Activated CD4-positive, alpha-beta T cell treated with anti-CD3 and anti-CD28 coated beads, Interleukin-2, amount 50 U/mL, for 16 hours (primary cell): ENCODE measurements at places on chromosomes 13 and 19.

DNA sequence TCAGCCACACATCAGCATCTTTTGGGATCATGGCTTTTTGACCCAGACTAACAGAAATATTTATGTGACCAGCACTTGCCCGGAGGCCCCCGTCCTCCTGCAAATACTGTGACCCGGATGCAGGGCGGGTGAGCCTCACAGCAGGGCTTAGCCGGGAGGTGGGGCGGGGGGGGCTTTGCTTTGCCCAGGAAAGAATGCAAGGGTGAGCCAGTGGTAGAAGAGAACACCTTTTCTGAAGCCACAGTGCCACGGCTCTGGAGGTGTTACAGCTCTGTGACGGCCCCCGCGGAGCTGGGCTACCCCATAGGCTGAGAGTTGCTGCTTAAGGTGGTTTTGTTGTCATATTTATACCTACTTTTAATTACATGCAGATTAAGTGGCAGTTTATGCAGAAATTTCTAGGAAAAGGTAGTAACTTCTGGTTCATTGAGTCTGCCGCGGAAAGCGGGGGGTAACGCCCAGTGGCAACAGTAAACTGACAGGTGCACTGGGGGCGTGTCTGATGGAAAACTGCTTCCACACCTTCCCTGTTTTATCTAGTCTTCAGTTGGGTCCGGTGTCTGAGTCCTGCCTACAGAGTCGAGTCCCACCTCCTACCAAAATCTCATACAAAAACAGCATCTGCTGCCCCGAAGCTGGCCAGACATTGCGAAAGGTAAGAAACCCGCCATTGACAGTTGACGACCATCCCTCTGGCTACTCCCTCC lies 187.9 kb downstream of the TEX29 start:
- DNase-seq = no peak

DNA sequence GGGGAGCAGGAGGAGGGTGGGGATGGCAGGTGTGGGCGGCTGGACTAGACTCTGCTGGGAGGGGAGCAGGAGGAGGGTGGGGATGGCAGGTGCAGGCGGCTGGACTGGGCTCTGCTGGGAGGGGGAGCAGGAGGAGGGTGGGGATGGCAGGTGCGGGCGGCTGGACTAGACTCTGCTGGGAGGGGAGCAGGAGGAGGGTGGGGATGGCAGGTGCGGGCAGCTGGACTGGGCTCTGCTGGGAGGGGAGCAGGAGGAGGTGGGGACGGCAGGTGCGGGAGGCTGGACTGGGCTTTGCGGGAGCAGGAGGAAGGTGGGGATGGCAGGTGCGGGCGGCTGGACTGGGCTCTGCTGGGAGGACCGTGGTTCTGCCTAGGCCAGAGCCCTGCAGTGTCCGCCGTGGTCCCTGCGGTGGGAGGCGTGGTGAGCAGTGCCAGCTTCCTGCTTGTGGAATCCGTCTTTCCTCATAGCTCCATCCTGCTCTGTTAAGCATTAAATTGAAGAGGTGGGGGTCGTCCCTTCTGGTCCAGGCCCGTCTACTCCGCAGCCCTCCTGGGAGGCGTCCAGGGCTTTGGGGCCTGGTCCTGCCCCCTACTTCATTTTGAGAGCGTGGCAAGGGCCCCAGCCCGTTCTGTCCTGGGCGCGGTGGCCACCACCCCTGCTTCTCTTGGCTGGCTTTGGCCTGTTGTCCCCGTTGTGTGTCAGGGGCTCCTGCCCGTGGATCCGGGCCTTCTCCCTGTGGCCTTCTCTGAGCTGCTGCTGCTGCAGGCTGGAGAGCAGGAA lies 4.7 kb downstream of the SPPL2B start:
- no peak for DNase-seq

DNA sequence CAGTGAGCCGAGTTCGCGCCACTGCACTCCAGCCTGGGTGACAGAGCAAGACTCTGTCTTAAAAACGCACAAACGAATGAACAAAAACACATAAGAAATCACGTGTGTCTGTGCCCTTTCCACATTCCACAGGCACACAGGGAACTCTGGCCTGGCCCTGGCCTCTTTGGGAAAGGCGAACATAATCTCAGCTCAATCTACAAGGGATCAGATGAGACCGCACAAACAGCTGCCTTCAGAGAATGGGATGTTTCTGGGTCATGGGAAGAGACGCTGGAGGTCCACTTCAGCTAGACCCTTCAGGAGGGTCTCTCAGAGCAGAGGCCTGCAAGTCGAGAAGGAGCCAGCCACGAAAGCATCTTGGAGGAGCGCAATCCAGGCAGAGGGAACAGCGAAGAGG lies 6.3 kb upstream of the CRTC1 start:
- DNase-seq = no peak

DNA sequence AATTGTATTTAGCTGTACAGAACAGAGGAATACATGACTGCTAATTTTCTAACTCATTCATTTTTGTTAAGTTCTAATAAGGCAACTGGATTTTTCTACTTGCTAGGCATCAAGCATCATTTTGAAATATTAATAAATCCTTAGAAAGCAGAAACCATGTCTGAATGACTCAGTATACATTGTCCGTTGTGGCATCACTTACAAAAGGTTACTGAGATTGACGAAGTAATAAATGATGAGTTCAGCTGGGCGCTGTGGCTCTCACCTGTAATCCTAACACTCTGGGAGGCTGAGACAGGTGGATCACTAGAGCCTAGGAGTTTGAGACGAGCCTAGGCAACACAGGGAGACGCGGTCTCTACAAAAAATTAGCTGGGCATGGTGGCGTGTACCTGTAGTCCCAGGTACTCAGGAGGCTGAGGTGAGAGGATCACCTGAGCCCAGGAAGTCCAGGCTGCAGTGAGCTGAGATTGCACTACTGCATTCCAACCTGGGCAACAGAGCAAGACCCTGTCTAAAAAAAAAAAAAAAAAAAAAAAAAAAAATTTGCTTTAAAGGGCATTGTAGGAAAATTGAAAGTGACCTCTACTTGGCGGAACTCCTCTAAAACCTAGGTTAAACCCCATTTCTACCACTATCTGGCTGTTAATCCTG lies 36.6 kb downstream of the LHFPL6 start:
- no peak for DNase-seq

DNA sequence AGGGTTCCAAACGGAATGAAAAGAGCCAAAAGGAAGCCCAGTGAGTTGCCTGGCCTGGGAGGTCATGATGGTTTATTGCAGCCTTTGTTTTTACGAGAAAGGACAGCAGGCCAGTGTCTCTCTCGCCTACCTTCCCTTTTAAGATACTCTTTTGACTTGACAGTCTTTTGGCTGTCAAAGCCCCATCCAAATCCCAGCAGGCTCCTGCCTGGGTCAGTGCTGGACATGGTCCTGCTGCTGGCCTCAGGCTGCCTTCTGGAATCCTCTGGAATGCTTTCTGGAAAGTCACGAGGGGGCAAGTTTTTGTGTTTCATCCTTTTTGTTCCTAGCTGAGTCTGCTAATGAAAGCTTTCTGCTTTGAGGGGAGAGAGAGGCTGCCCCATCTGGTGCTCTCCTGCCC lies 444.8 kb downstream of the OLFM4 start:
- DNase-seq = no peak

- DNase-seq = peak; percentile 69
Observed at GRCh38 chr19:12946092-12946721, 545 bp downstream of the RAD23A start.

DNA sequence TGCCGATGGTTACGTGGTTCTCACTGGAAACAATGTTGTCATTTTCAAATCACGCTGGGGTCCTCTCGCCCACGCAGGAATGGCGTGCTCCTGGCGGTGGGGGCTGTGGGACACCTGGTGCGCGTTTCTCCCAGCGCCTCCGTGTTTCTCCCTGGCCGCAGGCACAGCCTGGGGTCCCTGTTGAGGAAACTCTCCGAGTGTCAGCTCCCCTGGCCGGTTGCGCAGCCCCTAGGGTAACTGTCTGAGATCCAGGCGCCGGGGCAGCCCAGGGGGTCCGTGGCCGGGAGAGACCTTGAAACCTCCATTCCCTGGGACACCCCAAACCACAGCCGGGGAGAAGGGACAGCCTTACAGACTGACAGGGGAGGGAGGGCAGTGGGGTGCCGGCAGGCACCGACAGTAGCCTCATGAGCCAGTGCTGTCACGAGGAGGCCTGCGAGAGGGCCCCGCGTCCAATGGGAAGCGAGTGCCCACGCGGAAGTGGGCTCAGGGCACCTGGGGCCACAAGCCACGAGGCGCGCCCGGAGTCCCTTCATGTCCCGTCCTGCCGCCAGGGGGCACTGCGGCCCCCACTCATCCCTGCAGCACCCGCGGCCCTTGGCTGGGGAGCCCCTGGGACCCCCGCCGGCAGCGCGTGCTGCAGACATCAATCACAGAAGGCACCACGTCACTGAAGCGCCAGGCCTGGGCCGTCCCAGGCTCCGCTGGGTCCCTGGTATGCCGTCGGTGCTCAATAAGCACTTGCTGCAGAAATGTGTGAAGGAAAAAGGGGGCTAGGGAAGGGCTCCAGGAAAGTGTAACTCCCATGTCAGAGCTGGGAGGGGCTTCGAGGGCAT lies 9.5 kb downstream of the ADAMTSL5 start:
- peak; percentile 66 for DNase-seq

GRCh38 chr13:50892210-50892944 lies 17.2 kb upstream of the RNASEH2B start:
- DNase-seq = peak; percentile 71

GRCh38 chr19:44757735-44758505 lies 9.4 kb downstream of the BCL3 start:
- no peak for DNase-seq

DNA sequence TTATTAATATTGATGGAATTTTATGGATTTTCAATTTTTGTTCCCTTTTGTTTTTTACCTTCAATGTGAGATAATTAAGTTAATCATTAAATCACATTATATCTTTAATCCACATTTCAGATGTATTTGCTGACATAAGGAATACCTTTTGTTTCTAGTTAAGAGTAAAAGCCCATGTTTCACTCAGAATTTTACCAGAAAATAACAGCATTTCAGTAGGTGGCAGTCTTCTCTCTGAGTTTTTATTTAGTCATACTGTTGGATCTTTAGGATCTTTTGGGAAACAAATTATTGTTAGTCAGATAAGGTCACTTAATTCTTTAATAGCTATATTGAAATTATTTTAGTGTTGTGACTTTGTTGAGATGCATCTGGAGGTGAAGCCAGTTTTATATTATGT lies 67.9 kb downstream of the NDFIP2 start:
- no peak for DNase-seq

DNA sequence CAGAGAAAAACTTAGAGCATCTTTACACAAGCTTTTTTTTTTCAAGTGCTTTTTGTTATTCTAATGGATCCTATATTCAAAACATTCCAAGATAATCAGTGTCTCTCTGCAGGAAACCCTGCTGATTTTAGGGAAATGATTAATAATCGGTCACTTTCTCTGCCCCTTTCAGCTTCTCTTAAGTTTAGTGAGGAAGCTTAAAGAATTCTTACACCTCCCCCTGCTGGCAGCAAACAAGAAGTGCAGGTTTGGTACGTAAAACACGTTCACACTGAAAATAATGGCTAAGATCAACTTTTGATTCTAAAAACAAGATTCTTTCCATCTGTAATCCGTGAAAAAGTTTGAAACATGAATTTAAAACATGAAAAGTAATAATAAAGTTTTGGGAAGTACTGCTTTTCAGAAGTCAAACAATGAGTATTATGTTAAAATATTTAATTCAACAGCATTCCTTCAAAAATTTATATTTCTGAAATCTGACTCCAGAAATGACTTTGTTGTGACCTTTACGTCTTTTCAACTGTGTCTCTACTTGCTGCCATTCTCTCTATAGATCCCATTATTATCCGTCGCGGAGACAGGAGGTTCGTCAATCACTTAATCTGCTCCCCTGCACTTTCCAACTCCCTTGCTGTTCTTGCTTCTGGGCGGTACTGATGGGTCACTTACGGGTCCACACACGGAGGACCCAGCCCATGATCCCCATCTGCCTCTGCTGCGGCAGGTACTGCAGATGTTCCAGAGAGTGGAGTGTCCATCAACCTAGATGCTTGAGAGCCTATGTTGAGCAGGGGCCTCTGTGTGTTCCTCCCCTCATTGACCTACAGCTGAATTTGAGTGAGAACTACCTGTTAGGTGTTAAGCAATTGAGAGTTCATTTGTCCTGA lies 203.1 kb upstream of the EDNRB start:
- peak; percentile 55 for DNase-seq

DNA sequence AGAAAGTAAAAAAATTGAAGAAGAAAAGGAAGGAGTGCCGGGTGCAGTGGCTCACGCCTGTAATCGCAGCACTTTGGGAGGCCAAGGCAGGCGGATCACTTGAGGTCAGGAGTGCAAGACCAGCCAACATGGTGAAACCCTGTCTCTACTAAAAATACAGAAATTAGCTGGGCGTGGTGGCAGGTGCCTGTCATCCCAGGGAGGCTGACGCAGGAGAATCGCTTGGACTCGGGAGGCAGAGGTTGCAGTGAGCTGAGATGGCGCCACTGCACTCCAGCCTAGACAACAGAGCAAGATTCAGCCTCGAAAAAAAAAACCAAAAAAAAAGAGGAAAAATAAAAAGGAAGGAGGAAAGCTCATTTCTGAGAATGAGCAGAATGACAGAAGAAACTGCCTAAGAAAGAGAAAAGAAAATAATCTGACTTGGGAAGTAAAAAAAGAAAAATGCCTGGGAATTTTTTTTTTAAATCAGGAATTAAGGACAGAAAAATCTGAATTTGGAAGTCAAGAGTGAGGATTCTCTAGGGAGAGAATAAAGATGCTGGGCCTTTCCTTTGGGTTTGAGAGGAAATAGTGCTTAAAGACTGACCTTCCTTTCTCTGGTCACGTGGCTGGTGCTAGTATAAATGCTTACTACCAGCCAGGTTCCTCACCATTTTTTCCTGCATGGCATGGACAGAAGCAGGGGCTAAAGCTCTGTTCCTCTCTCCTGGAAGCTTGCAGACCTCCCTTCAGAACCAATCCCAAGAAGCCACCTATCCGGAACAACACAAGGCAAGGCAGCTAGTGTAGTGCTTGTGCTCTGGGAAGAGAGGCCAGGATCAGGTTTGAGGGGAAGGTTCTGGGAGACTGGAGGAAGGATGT lies at the start of gene FFAR2:
FFAR2 (plus strand) TSS at position 652 of the 864 bp plus-strand sequence. CDS start 1,458 bp downstream, outside the sequence.
- DNase-seq = no peak
